ENCODE measurements at places on chromosomes 4 and X.

DNA sequence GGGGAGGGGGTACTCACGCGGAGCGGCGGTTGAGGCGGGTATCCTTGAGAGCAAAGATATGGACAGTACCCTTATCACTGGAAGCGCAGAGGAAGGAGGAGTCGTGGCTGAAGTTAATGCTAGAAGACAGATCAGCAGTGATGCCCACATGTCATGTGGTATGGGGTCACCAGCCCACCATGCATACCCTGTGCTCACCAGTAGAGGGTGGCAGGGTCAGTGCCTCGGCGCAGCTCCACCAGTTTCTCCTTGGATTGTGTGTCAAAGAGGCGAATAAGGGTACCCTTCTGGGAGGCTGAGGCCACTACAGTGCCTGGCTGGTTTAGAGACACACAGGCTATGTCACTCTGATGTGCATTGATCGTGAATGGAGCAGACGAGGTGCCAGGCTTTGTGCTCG lies 1.5 kb upstream of the PRAF2 start:
- no peak for DNase-seq

GRCh38 chrX:115400960-115401359 lies 111.4 kb downstream of the LUZP4 start:
- no peak for DNase-seq

DNA sequence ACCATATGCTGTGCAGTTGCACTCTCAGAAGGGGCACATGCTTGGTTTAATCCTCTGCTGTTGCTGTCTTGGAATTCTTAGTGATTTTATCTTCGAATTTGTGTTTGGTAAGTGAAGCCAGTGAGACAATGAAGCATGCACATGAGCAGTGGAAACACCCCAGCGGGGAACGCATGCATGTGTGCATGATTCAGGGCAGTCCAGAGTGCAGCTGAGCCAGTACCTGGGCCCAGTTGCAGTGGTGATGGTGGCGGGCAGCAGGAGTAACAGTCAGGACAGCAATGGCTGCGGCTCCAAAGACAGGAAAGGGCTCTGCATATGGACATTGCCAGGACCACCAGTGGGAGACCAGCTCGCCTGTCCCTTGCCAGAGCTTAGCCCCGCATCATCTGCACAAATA lies 14.3 kb upstream of the TMEM165 start:
- DNase-seq, result no peak

DNA sequence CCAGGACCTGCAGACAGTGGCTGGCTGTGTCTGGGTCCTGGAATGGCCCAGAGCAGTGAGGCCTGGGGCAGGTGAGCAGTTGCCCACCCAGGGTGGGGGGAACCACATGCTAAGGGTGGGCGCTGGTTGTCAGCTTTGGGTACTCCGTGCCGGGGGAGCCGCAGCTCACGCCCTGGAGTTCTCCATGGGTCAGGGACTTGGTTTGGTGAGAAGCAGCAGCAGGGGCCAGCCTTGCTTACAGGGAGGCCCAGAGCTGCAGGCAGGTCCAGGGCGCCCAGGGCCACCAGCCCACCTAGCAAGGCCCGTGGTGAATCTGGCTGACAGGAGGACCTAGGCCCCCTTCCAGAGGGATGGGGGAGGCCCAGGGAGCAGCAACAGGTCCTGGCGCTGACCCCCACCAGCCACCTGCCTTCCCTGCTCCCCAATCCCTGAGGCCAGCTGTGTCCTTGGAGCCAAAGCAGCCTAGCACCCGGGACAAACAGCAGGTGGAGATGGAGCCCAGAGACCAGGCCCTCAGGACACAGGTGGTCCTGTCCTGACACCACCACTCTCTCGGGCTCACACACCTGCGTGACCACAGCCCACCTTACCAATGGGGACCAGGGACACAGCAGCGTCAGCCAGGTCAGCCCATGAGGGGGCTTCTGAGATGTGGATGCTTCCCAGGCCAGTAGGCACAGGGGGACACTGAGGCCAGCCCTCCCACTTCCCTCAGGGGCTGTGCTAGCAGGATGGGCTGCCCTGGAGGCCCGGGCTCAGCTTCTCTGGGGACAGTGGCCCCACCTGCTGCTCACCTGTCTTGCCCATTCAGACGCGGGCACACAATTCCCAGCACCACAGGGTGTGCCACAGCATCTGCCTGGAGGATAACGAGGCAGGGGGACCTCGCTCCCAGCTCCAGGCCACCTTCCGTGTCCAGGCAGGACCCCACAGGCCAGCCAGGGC lies 3.5 kb downstream of the MXD4 start:
- no peak for DNase-seq

DNA sequence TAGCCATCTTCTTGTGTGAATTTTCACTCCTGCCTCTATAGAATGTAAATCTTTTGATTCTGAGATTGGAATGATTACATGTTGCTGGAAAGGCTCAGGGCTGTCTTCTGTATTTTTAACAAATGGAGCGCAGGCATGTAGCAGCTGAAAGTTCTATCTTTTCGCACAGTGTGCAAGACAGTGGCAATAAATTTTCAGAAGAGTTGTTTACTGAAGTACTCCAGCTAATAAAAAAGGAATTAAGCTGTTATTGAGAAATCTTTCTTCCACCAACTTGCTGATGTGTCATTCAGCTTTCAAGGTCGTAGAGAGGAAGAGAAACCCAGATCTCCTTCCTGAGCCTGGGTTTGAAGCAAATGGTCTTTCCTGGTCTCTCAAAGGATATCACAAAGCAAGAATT lies 122.0 kb upstream of the PUDP start:
- no peak for DNase-seq

DNA sequence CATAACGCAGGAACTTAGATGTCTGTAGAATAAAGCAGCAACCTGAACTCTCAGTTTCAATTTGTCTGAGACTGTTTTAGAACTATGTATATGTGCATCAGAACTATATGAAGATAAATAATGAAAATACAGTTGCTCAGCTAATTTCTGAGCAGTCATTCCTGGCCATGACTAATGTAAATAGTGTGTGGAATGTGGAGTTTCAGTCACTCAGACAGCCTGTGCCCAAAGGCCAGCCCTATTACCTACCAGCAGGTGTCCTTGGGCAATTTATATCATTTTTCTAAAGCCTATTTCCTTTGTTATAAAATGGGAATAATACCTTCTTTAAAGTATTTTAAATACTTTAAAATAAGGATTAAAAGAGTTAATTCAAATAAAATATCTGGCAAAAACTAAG lies 56.0 kb upstream of the RELL1 start:
- no peak for DNase-seq

GRCh38 chr4:21134994-21135393 lies 434.7 kb downstream of the PACRGL start:
- DNase-seq, result no peak

DNA sequence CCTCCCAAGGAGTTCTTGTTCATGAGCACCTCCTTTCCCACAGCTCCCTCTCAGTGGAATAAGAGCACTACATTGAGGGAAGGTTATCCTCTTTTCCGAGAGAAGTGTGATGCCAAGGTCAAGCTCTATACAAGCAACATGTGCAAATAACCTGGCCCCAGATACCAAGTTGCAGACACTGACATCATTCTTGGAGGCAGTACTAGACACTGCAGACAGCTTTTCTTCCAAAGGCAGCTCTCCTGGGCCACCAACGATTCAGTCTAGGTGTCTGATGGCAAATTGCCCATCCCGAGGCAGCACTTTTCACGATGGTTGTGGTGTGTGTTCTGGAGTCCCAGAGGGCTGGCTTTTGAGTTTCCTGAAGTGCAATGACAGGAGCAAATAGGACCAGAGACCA lies 384.9 kb downstream of the TLL1 start:
- DNase-seq, result no peak

- no peak for DNase-seq
These were observed 806 bp upstream of the CD99L2 start for GRCh38 chrX:150899191-150899757.

- DNase-seq, result no peak
These were observed 5.7 kb downstream of the CD99 start for GRCh38 chrX:2696698-2697215.

DNA sequence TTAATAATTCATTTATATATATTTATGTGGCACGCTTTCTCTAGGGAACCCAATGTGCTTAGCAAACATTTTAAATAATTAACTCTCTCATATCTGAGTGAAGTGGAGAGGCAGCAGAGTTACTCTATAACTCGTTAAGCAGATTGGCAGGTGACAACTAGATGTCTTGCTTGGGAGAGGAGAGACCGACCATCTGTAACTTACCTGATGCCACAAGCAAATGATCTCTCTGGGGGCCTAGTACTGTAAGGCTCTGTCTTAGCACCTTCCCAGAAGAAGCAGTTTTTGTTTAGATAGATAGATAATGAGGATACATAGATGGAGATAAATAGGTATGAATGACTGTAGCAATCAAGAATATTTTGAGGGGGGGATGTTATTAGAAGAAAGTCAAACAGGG lies 11.9 kb upstream of the SEL1L3 start:
- no peak for DNase-seq

DNA sequence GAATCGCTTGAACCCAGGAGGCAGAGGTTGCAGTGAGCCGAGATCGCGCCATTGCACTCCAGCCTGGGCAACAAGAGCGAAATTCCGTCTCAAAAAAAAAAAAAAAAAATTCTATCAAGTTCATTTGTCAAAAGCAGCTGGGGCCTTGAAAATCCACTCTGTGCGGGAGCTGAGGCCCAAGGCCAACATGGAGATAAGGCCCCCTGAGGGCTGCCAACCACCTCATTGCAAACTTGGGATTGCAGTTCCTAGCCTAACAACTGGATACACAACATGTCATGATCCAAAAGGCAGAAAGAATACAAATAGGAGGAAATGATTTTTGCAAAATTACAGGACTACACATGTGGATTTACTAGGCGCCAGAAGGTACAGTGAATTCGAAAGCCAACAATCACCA lies 22.5 kb upstream of the PRDX4 start:
- DNase-seq, result no peak

GRCh38 chr4:169147191-169147590 lies 123.6 kb downstream of the SH3RF1 start:
- DNase-seq, result no peak

- no peak for DNase-seq
These were observed 174.9 kb downstream of the ADAMTS3 start for GRCh38 chr4:72394012-72394663.

GRCh38 chr4:185398618-185399017 lies 2.0 kb downstream of the ANKRD37 start:
- no peak for DNase-seq

GRCh38 chr4:128841402-128841801 lies 31.9 kb downstream of the JADE1 start:
- DNase-seq, result no peak

- no peak for DNase-seq
These were observed 5.2 kb upstream of the IGBP1 start for GRCh38 chrX:70128071-70128470.

- no peak for DNase-seq
These were observed 187.1 kb upstream of the C1QTNF7 start for GRCh38 chr4:15240764-15241163.

GRCh38 chr4:83876047-83876446 lies 340.1 kb downstream of the GPAT3 start:
- DNase-seq, result no peak

- DNase-seq, result no peak
These were observed 39.5 kb downstream of the TMEM154 start for GRCh38 chr4:152640058-152640921.

DNA sequence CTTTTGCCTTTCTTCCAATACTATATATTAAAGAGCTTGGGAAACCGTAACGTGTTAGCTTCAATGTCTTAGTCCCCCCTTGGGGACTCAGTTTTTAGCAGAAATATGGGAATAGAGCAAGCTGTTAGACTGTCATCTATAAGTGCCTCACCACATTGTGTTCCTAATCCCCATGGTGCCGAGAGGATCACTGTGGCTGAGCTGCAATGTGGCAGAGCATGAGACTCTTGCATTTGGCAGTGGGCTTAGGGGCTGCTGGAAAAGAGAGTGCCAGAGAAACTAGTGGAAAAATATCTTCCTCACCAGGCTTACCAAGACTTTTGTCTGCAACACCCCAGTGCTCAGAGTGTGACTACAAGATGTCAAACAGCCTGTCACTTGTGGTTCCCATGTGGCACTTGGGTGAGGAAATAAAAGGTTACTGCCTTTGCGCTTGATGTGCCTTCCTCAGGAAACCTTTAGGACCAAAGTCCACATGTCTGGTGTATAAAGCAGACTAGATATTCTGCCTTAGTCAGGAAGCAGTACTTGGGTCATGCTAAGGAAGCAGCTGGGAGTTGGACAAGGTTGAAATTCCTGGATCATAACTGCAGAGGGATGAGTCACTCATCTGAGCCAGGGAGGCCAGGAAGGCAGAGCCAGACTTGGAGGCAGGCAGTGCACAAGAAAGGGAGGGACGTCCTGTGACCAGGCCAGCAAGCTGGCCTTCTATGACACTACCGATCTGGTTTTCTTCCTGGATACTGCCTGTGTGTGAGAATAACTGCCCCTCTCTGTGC lies 9.7 kb upstream of the MAGEA4 start:
- DNase-seq, result peak; percentile 28

- DNase-seq, result no peak
These were observed 1041.6 kb upstream of the PRKX start for GRCh38 chrX:4754878-4755604.

DNA sequence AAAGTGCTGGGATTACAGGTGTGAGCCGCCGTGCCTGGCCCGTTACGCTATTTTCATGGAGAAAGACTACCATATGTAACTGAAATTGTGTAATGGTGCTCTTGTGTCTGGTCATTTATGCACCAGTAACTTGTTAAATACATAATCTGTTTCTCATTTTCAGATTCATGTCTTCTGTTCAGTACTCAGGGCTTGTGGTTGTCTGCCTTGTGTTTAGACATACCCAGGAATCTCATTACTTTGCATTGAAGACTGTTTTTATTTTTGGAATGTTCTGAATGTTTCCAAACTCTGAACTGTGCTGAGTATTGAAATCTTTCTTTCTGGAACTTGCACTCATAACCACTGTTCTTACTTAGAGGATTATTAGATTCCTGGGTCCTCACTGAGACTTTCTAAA lies 52.8 kb downstream of the PDLIM5 start:
- DNase-seq, result no peak

GRCh38 chr4:129167640-129168260 lies 71.8 kb downstream of the C4orf33 start:
- DNase-seq, result no peak

GRCh38 chr4:163269166-163269565 lies 63.2 kb downstream of the NPY1R start:
- no peak for DNase-seq

DNA sequence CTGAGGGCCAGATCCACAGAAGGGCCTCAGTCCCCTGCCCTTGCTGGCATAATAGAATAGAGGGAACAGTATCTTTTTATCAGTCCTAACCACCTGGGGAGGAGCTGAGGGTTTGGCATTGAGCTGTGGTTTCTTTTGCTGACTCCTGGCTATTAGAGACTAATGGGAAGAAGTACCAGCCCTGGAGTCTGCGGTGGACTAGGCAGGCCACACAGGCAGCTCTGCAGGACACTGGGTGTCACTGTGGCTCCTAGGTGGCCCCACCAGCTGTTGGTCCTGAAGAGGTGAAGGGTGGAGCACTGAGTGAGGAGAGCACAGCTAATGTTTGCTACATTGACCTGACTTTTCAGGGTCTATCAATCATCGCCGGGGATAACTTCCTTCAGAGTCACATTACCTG lies 52.8 kb upstream of the GPC4 start:
- no peak for DNase-seq

GRCh38 chr4:17332478-17332877 lies 179.4 kb downstream of the QDPR start:
- no peak for DNase-seq
